ENCODE measurements at places on chromosomes 12 and 14.

- no peak for DNase-seq
Observed at GRCh38 chr12:61934564-61934963, 325.6 kb upstream of the USP15 start.

DNA sequence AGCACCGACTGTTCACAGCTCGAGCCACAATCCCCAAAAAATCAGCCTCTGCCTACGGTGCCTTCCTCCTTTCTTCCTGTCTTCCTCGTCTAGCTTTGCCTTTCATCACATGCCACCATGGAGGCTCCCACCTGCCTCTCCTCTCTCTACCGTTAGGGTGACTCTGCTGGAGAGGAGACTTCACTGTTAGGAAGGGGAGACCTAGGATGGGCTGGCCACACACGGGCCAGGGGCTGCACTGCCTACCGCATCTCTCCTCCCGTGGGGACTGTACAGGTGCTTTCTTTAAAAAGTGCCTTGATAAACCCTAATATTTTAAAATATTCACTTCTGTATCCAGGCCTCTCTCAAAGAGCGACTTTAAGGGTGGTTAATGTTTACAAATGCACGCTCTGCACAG is 1104.7 kb downstream of the BCL11B start:
- DNase-seq: peak; percentile 27

DNA sequence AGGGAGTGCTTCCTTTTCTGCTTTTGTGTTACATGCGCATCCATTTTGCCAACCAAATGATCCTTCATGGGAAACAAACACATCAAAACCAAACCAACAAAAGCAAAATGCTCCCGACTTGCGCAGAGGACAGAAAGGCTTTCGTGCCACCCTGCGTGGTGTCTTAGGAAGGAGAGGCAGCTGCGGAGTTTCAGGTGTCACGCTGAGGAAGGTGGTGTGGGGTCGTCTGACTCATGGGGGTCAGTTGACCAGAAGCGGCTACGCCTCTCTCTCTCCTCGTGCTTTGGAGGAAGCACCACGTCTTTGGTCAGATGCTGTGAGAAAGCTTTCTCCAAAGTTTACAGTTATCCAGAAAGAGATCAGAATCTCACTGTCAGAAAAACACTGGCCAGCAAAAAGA is 7.9 kb downstream of the EMP1 start:
- no peak for DNase-seq

GRCh38 chr12:131152587-131152986 is 198.9 kb downstream of the ADGRD1 start:
- no peak for DNase-seq

GRCh38 chr14:94489336-94489735 is 13.3 kb upstream of the SERPINA9 start:
- no peak for DNase-seq

Measured in activated CD4-positive, alpha-beta T cell treated with anti-CD3 and anti-CD28 coated beads for 36 hours (primary cell).